Omental fat pad (tissue), 4 donors: ENCODE measurements at places on chromosomes 2 and 18. TPM values are rescaled to one million over a fixed set of nuclear protein-coding genes. Genes with fewer than 3 reads are reported as not detected.

SUMO1 gene
- 50.9 TPM for total RNA-seq

CYP27A1 gene
- 89.0 TPM for total RNA-seq

DNA sequence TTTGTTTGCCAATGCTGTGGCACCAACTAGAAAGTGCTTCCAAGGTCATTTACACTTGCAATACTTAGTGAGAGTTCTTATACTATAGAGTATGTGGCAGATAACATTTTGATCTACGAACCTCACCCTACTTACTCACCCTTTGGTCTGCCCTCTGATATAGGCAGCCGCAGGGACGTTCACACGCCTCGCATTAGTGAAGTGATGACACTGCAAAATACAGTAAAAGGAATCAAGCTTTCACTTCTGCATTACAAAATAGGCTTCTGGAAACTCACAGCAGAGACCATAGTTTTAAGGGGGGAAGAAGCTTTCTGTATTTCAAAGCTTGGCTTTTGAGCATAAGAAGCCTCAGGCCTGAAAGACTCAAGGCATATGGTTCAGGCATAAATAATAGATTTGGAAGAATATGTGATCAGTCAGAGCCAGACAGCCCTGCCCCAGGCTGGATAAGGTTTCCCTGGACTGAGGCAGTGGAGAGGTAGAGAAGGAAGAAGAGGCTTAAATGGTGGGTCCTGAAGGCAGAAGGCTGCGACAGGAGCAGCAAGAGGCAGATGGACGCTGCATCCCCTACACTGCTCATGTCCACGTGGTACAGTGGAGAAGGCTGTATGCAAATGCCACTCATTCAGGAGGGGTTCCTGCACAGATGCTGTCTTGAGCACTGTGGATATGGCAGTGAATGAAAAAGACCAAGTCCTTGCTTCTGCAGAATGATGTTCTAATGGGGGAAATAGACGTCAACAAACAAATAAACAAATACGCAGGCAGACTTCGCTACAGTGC is 63.1 kb downstream of the FECH start:
- DNase-seq: no peak

GRCh38 chr18:51195086-51195450 is 2.4 kb downstream of the MEX3C start:
- no peak for DNase-seq

USP37 gene
- 9.1 TPM for total RNA-seq

- no peak for DNase-seq
Observed at GRCh38 chr2:186889101-186889879, 40.3 kb upstream of the ZSWIM2 start.

- DNase-seq: no peak
Observed at GRCh38 chr2:180255981-180256380, 248.9 kb upstream of the CWC22 start.

- DNase-seq: no peak
Observed at GRCh38 chr2:9382604-9383235, 40.6 kb downstream of the ITGB1BP1 start.

- no peak for DNase-seq
Observed at GRCh38 chr2:241295326-241296095, 20.0 kb downstream of the HDLBP start.

DNA sequence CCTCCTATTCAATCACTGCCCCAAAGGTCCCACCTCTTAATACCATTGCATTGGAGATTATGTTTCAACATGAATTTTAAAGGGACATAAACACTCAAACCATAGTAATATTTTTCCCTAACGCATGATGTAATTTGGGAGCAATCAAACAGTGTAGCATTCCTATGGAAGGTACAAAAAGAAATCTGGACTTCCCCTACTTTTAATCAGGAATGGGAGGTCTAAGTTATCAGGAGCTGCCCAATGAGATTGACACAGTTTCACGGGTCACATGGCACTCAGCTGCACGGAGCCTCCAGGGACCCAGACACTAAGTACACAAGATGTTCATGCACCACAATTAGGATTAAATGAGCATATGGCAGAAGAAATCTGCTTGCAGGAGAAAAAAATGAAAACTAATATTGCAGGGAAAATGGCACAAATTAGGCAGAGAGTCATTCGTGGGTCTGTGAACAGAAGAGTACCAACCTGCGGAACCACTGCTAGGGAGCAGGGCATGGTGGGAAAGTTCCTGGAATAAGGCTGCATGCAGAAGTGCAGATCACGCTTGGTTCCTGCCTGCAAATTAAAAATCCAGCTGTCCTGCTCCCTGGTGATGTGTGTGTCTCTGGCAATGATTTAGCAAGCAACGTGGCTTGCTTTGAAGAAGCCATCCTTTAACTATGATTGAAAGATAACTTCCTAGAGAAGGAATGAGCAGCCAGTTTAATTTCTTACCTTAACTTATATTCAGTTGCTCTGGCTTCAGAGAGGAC is 326.6 kb upstream of the ID2 start:
- DNase-seq: no peak

GRCh38 chr2:17328161-17328560 is 190.1 kb downstream of the RAD51AP2 start:
- DNase-seq: no peak

- no peak for DNase-seq
Observed at GRCh38 chr18:70322928-70323327, 34.1 kb downstream of the SOCS6 start.

- no peak for DNase-seq
Observed at GRCh38 chr18:5066380-5066977, 130.6 kb downstream of the AKAIN1 start.

MTCL1 gene
- 1.6 TPM for total RNA-seq

- DNase-seq: no peak
Observed at GRCh38 chr2:67970542-67970941, 92.3 kb downstream of the C1D start.

- no peak for DNase-seq
Observed at GRCh38 chr18:59062643-59063006, 77.1 kb upstream of the SEC11C start.

- no peak for DNase-seq
Observed at GRCh38 chr2:98799375-98800329, 68.7 kb upstream of the MGAT4A start.

- DNase-seq: no peak
Observed at GRCh38 chr2:127084611-127085316, 22.2 kb downstream of the BIN1 start.

DNA sequence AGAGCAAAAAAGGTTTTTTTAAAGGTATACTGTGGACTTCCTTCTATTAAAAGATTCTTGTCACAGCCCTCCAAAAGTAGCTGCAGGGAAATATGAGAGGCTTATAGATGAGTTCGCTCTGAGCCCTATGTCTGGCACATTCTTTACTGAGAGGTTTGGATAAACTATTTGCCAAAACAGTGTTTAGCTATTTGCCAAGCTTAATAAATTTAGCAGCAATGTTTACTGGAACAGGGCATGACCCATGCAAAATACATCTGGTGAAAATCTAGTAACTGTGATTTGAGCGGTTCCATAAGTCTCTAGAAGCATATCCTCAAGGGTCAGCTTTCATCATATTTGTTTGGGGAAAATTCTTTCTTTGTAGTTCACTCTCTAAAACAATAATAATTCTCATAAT is 1696.7 kb upstream of the PIK3C3 start:
- DNase-seq: no peak

DNA sequence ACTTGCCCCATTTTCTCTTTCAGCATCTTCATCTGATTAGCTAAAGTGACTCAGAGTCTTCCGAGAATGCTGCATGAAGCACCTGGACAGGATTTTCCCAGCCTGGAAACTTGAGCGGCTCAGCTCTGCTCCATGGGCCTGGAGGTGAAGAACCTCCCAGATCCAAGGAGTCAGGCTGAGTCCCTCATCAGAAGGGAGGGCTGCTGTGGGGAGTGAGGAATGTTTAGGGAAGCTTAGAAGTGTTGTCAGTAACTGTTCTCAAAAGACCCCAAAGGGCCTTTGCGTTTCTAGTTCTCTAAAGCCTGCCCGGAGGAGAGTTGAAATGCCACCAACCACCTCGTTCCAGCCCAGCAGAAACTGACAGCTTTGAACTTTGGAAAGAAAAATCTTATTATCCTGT is 157.1 kb downstream of the CLIP4 start:
- no peak for DNase-seq

DNA sequence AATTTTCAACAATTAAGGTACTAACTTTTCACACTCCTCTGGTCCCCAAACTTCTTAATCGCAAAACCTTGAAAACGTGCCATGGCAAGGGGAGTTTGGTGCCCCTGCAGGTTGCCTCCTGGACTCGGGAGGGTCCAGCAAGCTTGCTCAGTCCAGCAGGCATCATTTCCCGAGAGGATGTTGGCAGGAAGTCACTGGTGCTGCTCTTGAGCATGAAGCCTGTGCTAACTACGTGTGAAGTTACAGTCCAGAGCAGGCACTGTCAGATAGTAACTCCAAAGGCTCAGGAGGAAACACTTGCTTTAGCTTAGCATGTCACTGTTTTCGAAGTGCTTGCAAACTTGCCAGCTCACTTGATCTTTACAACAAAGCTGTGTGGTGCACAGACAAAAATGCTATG is 215.4 kb downstream of the MYCN start:
- no peak for DNase-seq

- DNase-seq: no peak
Observed at GRCh38 chr2:6793913-6794312, 71.8 kb downstream of the CMPK2 start.

CD8B gene
- total RNA-seq: 7.3 TPM

DNA sequence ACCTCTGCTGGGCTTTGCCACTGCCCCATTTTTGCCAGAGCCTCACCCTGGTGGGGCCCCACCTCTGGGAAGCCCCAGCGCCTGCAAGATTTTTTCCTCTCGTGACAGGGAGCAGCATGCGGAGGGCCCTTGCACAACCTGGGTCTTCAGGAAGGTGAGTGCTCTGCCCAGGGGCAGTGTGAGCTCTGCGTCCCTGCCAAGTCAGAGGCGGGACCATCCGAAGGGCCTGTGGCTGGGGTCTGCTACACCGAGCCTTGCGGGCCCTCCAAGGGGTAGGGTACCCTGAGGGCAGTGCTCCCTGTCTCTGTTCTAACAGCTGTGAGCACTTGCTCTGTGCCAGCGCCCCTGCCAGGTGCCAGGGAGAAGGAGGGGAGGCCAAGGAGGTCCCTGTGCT is 5.8 kb upstream of the ODC1 start:
- no peak for DNase-seq

DNA sequence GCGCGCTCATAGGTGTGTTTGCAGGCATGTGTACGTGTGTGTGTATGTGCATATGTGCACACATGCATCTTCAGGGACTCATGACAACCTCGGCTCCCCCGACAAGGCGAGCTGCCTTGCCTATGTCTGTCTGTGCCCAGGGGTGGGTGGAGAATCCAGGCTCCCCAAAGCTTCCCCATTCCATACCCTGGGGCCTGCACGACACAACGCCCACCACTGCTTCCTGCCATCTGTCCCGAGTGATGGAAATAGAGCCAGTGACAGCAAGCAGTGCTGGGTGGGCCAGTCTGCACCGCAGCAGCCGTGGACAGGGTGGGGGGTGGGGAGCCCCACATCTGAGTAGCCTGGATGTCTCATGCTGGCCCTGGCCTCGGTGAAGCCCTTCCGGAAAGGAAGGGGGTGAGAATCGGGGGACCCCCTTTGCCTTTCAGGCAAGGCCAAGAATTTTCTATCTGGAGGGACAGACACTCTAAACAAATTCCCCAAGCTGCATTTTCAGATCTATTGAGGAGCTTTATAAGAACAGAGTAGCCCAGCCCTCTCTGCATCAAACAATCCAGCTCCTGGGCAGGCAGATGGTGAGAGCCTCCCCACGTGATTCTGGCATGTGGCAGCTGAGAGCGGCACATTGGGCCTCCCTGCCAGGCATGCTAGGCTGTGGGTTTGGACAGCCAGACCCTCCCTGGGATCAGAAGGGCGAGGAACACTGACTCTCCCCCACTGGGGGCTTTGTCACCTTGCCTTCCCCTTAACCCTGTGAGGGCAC is 4.9 kb downstream of the KCNIP3 start:
- no peak for DNase-seq

GRCh38 chr2:227942021-227942420 is 70.6 kb downstream of the DAW1 start:
- no peak for DNase-seq

GRCh38 chr2:15241201-15241600 is 319.9 kb downstream of the NBAS start:
- no peak for DNase-seq

CNTNAP5 gene
- total RNA-seq: not detected

KYNU gene
- 25.3 TPM for total RNA-seq

DNA sequence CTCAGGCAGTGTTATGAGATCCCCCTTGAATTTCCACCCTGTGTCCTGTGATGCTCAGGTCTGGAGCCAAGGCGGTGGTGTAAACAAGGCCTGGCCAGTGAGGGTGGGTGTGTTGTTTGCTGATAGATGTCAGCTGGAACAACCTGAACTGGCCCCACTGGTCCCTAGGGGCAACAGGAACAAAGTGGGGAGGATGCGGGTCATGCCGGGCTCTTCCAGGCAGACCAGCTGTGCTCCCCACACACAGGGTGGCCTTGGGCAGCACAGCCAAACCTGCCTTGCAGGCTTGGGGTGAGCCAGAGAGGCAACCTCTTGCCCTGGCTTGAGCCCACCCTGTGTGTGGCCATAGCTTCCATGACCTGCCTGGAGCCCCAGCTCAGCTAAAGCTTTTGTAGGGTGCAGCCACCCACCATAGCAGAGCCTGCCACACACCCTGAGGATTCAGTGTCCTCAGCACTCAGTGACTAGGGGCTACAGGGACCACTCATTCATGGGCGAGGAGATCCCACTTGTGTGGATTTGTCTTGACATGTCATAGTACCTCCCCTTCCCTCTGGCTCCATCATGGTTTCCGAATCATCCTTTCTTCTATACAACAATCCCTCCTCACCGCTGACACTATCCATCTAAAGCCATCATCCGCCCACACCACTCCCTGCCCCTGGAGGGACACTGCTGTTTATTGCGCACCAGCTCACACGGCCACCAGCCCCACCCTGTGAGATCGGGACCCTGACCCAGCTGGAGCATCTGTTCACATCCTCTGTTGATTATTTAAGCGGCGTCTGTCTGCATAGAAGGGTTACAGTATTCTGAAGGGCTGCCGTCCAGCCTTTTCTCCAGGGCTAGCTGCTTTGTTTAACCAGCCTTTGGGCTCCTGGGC is 268.8 kb downstream of the CYP26B1 start:
- no peak for DNase-seq

GRCh38 chr18:32759611-32760167 is 13.1 kb downstream of the KLHL14 start:
- DNase-seq: no peak

AOX1 gene
- 350 TPM for total RNA-seq

PROKR1 gene
- total RNA-seq: 1.7 TPM

- no peak for DNase-seq
Observed at GRCh38 chr2:227871375-227871791, at the start of gene DAW1. Gene DAW1 (plus strand): TSS chr2:227871631. CDS start chr2:227871690, 59 bp downstream.

RNF125 gene
- 7.3 TPM for total RNA-seq

SPP2 gene
- total RNA-seq: not detected

SERPINB12 gene
- not detected for total RNA-seq
